WTC11 (cell line): ENCODE measurements at places on chromosomes 16 and 17. TPM values are rescaled to one million over a fixed set of nuclear protein-coding genes. Genes with fewer than 3 reads are reported as not detected.

- no peak for DNase-seq
Measured at GRCh38 chr16:12517310-12517694, 286.4 kb downstream of the CPPED1 start.

DNA sequence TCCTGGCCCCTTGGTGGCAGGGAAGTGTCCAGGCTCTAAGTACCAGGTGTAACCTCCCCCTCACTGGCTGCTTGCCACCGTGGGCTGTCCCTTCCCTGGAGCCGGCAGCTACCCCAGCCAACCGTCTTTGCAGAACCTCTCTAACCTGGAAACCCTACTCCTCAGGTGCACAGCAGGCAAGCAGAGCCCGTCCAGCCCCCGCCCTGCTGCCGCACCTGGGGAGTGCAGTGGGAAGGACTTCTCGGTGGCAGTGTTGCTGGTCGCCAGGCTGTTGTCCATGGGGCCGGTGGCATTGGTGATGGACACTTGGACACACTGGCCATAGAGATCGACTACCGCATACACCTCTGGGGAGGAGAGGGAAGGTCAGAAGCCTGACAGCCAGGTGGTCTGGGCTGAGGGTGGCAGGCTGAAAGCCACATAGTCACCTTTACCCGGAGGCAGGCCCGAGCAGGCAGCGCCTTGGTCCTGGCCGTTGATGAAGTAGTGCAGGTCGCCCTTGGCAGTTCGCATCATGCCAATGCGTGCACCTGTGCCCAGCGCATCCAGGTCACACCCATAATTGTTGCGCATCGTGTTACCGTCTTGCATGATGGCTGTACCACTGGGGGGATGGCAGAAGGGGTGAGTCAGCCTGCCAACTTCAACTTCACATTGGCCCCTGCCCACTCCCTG, 6.5 kb downstream of the NEURL4 start:
- DNase-seq = no peak

- DNase-seq = no peak
Measured at GRCh38 chr17:68581863-68582645, 19.1 kb downstream of the FAM20A start.

DNA sequence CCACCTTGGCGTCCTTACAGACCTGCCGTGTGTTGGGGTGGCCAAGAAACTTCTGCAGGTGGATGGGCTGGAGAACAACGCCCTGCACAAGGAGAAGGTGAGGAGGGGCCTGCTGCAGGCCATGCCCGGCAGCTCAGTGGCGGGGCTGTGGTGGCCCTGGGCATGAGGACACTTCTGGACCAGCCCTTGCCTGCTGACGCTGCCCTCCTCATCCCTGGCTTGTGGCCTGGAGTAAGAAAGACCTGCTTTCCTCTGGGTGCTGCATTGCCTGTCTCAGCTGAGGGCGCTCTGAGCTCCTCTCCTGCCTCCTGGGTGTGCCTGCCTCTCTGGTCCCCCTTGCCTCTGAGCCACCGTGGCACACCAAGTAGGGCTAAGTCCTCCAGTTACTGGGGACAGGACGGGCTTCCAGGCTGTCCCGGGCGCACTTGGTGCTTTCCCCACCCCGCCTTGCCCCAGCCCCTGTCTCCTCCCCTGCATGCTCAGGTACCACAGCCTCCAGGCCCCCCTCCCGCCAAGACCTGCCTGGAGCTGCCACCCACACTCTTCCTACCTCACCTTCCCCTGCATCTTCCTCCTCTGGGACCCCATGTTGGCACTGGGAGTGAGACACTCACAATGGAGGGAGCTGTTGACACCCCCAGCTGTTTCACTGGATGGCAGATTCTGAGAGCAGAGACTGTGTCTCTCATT, 8.7 kb downstream of the ENDOV start:
- DNase-seq = no peak

- no peak for DNase-seq
Measured at GRCh38 chr17:65099941-65100315, 37.2 kb upstream of the RGS9 start.

- DNase-seq = peak; percentile 56
Measured at GRCh38 chr17:82031303-82031884, at the start of gene RAC3. RAC3 (plus strand) TSS chr17:82031678; CDS start chr17:82031762, 84 bp downstream.

DNA sequence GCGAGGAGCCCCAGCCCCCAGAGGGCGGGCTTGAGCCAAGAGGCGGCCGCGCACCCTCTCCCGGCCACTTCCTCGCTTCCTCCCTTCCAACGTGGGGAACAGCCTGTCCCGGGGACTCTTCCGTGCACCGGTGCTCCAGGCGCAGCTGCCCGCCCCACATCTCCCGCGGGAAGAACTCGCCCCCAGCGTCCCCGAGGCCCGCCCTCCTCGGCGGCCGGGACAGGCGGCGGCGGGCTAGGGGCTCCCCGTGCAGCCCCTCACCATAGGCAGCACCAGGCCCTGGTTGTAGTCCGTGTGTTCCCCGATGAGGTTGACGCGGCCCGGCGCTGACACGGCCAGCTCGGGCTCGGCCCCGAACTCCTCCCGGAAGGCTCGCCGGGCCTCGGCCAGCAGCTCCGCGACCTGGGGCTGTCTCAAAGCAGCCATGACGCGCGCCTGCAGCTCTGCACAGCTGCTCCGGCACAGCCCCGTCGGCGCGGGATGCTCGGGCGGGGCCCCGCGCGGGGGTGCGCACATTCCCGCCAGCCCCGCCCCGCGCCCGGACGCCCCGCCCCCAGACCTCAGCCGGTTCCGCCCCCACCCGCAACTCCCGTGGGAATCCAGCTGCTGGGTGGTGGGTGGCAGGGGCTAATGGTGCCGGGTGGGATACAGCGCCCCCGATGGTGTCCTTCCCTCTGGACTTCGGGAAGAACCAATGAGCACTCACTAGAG, at the start of gene GALK1:
Gene GALK1 (minus strand): TSS at position 482 of the 711 bp plus-strand sequence. CDS start 56 bp downstream, at position 426.
- peak; percentile 67 for DNase-seq

Gene ETV4
- 147 to 195 TPM (median 147 TPM) in 3 replicates for total RNA-seq

Gene SLC6A2
- 0.16 to 0.30 TPM (median 0.20 TPM) in 3 replicates for total RNA-seq

Gene TP53TG3B
- not detected in 3 replicates for total RNA-seq

Gene CCL16
- total RNA-seq = not detected in 3 replicates

DNA sequence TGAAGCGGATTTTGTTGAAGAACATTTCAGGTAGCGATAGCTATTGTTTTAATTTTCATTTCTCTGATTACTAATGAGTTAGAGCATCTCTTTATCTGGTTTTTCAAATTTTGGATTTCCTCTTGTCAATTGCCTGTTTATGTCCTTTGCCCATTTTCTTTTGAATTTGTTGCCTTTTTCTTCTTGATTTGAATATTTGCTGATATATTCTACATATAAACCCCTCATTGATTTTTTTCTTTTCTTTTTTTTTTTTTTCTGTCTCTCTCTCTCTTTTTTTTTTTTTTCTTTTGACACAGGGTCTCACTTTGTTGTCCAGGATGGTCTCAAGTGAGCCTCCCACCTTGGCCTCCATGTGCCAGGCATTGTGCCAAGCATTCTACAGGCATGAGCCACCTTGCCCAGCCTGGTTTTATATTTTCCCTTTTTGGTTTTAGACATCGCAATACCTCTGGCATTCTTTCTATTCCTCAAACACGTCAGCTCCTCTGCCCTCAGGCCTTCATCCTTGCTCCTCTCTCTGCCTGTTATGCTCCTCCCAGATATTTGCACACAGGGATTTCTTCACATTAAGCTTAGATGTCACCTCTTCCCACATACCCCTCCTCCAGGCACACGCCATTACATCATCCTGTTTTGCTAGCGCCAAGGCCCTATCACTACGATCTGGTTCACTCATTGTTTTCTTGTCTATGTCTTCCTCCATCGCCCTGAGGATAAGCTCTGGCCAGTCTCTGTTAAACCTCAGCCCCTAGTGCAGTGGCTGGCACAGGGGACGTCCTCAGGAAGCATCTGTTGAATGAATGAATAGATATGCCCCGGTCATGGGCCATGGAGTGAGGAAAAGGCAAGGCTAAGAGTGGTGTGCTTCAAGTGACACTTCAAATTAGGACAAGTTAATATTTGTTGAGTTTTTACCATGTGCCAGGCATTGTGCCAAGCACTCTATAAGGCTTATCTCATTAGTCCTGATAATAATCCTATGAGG, 8.6 kb downstream of the SARM1 start:
- no peak for DNase-seq

DNA sequence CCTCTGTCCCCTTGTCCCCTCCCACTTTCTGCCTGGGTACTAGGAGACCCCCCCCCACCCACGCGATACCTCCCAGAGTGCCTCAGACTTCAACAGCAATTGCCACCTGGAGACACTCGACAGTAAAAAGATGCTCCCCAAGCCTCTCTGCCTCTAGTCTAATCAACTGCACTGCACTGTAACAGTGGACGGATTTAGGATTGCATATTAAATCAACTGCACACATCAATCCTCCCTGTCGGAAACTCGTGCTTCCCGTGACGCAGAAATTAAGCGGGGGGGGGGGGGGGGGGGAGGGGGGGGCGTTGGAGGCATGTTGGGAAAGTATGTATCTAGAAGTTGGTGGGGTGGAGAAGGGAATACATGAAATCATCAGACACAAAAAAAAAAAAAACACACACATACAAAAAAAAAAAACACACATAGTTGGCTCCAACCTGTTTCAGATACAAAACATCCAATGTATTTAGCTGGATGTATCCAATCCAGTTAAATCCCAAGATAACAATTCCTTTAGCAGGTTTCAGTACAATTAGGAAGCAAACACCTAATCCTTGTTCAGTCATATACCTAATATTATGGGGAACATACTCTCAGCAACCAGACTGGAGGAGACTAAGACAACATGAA, 29.7 kb downstream of the FAM222B start:
- no peak for DNase-seq

DNA sequence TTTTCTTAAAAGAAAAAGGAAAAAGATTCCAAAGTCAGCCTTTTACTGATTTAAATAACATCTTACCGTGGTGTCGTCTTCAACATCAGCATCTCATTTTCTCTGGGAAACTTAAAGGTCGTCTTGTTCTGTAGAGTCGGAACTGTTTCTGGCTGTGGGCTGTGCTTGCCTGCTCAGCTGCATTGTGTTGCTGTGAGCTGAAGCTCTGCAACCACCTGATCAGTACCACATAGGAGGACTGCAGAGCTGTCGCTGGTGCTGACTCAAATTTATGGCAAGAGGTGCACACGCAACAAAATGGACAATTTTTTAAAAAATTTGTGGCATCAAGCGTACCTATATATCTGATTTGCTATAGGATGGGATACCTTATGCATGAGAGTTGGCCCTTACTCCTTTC, at the start of gene OMG:
Gene OMG (minus strand): TSS at position 150 of the 400 bp plus-strand sequence. CDS start 908 bp downstream, outside the sequence.
- DNase-seq = no peak

Gene HEATR9
- not detected in 3 replicates for total RNA-seq

- no peak for DNase-seq
Measured at GRCh38 chr16:80231888-80232287, 308.9 kb upstream of the DYNLRB2 start.

Gene KRTAP4-4
- not detected in 3 replicates for total RNA-seq

Gene RHBDL1
- total RNA-seq = 6.7 to 8.2 TPM (median 6.7 TPM) in 3 replicates

GRCh38 chr17:65446838-65447526, 114.5 kb downstream of the AXIN2 start:
- DNase-seq = no peak

- no peak for DNase-seq
Measured at GRCh38 chr16:20040011-20040410, 33.7 kb downstream of the GPR139 start.
